ENCODE measurements at places on chromosomes 12 and 14. TPM values are rescaled to one million over a fixed set of nuclear protein-coding genes. Genes with fewer than 3 reads are reported as not detected.

The ATP5MC2 gene
- 331 TPM for polyA plus RNA-seq

The REM2 gene
- polyA plus RNA-seq = 31.1 TPM

The TAS2R20 gene
- 1.9 TPM for polyA plus RNA-seq

The SLC6A15 gene
- polyA plus RNA-seq = 11.4 TPM

The C14orf119 gene
- 23.3 TPM for polyA plus RNA-seq

The NYNRIN gene
- polyA plus RNA-seq = 5.7 TPM

The SOAT2 gene
- not detected for polyA plus RNA-seq

The ST8SIA1 gene
- 22.5 TPM for polyA plus RNA-seq

The YAF2 gene
- polyA plus RNA-seq = 31.1 TPM

The GPR84 gene
- polyA plus RNA-seq = not detected

The TMEM106C gene
- 290 TPM for polyA plus RNA-seq

Measured in neural cell (in vitro differentiated cells).